Renal cortical epithelial cell (primary cell): ENCODE measurements at places on chromosomes 5 and 9.

DNA sequence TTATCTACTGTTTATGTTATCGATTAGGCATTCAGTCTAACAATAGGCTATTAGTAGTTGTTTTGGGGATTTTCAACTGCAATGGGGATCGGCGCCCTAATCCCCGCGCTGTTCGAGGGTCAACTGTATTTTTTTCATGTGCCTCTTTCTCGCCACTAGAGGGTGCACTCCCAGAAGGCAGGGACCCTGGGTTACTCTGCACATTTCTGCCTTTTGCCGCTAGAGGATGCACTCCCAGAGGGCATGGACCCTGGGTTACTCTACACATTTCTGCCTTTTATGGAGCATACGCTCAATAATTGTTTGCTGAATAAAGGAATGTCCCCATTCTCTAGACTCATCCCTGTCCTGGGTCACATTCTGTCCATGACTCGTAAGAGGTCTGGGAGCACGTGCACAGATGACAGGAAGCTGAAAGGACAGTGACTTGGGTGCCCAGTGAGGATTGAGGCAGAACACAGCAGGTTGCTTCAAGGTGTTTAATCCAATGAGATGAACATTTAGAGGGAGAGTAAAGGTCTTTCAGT lies 27.9 kb upstream of the RECK start:
- DNase-seq: peak; percentile 53

GRCh38 chr9:89122949-89123348 lies 55.7 kb downstream of the SHC3 start:
- DNase-seq: no peak

DNA sequence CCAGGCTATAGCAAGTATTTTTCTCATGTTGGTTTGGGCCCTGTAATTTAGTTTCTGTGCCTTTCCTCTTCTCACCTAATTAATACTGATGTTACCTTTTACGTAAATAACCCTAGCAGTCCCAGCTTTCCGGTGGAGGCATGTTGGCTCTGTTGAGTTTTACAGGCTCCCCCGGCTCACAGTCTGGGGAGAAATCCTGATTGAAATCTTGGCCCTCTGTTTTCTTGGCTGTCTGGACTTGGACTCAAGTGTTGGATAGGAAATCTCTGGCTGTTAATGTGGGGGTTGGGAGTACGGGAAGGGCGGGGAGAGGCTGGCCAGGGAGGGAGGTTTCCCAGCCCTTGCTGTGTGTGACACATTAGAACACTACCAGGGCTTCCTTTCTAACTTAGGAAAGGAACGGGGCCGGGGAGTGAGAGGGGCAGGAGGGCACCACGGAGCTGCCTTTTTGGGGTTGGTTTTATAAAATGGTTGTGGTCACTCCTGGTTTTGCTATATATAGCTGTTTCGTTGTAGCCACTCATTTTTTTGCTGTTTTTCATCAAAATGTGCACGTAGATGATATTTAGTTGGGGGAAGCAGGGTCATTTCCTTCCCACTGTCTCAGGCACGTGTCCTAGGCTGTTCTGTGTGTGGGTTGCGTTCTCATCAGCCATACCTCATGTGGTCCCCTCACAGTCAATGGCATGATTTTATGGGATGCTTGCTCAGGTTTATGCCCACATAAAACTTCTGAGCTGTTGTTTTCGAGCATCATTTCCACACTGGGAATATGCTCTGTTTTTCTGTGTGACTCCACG lies 11.0 kb downstream of the TRIO start:
- DNase-seq: peak; percentile 75

DNA sequence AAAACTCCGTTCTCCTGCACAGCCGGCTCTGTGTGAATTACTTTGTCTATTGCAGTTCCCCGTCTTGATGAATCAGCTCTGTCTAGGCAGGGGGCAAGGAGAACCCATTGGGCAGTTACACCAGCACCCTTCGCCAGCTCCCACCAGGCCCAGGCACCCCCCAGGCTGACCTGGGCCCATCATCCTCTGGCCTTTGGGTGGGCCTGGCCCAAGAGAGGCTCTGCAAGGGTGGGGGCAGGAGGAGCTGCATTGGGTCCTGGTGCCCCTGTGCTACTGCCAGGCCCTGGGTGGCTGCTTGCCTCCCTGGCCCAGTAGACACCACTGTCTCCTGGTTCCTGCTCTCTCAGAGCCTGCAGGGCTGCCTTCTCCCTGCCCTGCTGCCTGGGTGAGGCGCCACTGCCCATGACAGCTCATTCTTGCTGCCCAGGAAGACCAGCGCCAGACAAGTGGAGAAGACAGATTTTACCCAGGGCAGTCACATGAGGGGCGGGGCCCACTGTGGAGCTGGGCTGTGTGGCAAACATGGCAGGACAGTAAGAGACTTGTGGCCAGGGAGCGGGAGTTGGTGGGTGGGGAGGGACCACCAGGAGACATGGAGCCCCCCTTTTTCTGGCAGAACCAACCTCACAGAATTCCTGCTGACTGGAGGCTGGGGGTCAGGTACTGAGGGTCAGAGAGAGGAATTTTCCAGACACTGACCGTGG lies 67.2 kb downstream of the MRPL36 start:
- DNase-seq: no peak

GRCh38 chr5:67014957-67015400 lies 181.6 kb downstream of the CD180 start:
- no peak for DNase-seq

DNA sequence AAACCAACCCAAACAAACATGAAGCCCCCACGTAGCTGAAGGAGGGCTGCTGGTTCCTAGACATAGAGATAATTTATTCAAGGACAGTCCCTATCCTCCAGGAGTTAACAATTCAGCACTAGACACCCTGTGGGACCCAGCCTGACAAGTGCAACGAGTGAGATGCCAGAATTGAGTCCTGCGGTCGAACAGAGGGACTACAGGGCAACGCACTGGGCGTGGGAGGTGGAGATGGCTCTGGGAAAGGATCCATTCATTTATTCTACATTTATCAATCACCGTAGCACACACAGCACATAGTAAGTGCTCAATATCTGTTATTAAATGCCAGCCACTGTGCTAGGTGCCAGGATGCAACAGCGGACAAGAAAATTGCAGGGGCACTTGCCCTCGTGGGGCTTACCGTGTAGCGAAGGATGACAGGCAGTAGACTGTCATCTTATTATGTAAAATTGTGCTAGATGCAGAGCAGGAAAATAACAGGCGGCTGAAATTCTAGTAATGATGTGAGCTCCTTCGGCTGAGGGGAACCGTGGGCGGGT lies 855 bp upstream of the ARHGAP26 start:
- DNase-seq: no peak

DNA sequence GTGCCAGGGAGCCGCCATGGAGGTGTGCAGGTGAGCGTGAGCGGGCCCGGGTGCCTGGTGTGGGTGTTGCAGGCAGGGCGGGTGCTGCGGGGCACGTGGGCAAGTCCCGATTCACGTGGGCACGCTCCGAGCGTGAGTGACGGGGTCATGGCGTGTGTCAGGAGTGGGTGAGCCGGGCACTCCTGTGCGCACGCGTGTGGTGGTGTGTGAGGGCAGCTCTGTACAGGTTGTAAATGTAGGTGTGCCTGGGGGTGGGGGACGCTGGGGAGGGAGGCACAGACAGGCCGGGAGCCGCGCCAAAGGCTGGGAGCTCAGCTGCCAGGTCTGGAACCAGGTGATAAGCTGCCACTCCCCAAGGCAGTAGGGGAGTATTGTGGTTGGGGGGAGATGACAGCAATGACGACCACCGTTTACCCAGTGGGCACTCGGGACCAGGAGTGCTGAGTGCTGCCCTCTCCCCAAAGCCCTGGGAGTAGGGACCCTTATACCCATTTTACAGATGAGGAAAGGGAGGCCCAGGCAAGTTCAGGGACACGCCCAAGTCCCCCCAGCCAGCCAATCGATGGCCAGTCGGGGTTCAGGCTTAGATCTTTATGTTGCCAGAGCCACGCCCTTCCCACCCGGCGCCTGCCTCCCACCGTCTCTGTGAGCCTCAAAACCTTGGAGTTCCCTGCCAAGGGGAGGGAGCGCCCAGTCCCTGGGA lies 9.6 kb downstream of the NCS1 start:
- no peak for DNase-seq

DNA sequence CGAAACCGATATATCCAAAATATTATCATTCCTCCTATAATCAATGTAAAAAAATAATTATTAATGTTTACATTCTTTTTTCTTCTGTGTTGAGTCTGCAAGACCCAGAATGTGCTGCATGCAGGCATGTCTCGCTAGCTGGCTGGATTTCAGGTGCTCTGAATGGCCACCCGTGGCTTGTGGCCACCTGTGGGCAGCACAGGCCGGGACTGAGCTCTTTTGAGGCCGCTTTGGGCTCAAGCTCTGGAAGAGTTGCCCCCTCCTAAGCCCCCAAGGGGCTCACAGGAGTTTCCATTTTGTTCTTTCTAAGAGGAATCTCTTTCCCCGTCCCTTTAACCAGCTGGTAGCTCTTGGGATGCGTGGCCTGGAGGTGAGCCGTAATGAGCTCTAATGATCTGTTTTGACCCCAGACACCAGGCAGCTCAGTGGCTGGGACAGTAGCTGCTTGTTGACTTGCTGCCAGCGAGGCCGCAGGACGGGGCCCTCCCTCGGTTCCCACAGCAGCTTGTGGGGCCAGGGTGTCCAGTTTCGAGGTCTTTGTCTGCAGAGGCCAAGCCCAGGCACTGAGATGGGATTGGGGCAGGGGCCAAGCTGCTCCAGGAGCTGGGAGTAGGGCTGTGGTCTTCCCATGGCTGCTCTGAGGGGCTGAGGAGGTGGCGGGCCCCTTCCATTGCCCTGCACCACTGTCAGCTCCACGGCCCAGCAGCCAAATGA lies 20.8 kb downstream of the ASS1 start:
- no peak for DNase-seq

DNA sequence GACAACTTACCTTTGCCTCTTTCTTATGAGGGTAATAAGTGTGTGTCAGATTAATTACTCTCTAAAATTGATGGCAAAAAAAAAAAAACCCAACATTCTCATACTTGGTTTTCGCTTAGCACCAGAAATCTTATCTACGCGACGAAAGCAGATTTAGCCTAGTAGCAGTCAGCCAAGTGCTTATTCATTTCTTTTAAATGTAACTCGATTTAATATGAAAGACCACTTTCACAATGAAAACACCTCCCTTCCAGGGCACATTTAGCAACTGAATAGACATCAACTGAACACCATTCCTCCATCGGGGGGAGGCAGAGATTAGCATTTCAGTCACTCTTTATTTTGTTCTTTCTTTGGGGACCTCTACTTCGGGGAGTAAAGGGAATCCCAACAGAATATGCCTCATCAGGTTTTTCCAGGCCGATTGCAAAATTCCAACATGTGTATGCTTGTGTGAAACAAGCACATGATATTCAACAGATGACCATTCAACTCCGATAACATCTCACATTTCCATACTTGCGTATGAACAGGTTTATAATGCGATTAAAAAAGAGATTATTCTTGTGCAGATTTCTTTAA lies 124.1 kb upstream of the RETREG1 start:
- no peak for DNase-seq

DNA sequence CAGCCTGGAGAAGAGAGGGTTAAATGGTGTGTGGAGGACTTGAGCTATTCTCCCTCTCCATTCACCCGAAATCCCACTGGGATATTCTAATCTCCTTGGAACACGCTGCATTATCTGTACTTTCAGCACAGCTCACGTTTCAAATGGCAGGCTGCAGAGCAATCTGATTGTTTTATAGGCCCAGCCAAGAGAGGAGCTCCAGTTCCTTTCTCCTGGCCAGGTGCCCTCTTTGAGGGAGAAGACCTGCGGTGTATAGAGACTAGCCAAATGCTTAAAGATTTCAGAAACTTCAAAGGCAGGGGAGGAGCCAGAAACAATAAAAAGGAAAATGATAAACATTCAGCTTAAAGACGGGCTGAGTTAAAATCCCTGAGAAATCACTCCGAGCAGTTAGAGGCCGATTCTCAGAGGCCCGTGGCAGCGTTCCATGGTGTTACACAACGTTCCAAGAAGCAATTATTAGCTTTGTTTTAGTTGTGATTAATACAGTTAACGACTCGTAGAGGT lies 564.0 kb upstream of the KLF4 start:
- DNase-seq: peak; percentile 86

DNA sequence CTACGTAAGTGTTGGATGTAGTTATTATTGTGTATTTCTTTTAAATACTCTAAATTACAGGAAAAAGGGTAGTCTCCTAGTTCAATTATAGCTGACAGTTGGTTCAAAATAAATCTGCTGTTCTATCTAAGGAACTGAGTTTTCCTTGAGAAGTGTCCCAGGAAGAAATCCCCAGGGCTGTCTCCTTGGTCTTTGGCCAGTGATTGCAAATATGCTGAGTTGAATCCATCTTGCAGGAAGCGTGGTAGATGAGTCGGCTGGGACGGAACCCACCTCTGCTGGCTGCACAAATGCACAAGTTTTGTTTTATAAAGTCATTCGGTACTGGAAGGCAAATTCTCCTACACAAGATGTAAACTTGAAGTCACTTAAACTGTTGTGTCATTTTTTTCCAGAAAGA lies 30.2 kb upstream of the HOMER1 start:
- DNase-seq: no peak

DNA sequence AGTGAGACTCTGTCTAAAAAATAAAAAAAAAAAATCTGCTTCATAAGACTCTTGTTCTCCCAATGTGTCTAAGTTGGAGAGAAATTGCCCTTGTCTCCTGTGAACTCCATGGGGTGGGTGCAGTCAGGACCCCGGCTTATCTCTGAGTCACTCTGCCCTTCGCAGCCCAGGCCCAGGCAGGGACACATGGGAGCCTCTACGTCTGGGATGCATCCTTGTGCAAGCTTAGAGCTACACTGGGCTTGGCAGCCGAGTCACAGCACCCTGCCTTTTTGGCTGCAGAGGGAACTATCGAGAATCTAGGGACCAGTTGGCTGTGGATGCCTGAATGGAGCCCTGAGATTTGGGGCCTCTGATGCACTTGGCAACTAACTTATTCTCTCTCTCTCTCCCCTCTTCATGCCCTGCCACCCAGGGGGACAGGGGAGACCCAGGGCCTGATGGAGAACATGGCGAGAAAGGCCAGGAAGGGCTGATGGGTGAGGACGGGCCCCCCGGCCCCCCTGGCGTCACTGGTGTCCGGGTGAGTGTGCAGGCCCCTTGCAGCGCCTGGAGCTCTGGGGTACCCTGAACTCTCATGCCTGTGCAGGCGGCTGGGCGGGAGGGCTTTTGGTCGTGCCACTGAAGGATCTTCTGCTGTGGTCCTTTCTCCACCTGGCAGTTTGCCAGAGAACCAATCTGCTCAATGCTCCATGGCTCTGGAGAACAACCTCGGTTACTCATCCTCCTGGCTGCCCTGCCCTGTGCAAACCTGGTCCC lies 47.5 kb upstream of the ORM1 start:
- no peak for DNase-seq

GRCh38 chr9:36867672-36868471 lies 166.2 kb downstream of the PAX5 start:
- DNase-seq: no peak

DNA sequence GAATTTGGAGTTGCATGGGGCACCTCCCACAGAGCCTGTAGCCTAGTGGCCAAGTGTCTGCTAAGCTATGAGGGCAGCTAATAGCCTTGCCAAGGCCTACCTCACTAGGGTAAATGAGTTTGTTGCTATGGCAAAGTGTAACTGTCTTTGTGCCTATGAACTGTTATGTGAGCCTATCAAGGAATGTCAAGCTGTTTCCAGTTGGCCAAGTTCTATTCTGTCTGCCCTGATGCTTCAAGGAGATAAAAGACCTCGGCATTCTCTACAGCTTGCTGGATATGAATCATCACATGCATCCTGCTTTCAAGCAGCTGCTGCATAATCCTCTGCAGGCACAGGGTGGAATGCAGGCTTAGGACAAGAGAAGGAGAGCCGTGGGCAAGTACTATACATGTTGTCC lies 69.8 kb upstream of the CCDC112 start:
- peak; percentile 86 for DNase-seq
